ENCODE measurements at places on chromosomes 1 and 21.
A peak's percentile ranks its signal among the peaks of the same experiment; 100 is the strongest.

GRCh38 chr1:38289034-38289433, 242.4 kb upstream of the POU3F1 start:
- no peak for DNase-seq

DNA sequence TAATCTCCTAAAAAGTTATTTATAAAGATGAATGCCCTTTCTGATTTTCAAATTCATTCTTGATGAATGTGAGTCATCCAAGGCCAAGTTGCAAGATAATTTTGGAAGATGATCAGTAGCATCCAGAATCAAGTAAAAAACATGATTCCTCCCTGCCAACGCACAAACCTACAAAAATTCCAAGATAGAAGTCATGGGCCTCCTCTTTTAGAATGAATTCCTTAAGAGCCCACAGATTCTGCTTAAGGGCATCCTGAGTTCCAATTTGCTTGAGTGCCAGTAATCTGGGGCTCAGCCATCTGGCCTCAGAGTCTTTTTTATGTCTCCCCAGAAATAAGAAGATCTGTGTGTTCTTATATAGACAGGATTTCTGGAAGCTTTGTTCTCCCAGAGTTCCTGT, 23.2 kb upstream of the SPATA6 start:
- no peak for DNase-seq

GRCh38 chr1:212186427-212187207, 98.6 kb upstream of the PPP2R5A start:
- no peak for DNase-seq

GRCh38 chr1:206110820-206111219, 6.4 kb downstream of the AVPR1B start:
- no peak for DNase-seq

DNA sequence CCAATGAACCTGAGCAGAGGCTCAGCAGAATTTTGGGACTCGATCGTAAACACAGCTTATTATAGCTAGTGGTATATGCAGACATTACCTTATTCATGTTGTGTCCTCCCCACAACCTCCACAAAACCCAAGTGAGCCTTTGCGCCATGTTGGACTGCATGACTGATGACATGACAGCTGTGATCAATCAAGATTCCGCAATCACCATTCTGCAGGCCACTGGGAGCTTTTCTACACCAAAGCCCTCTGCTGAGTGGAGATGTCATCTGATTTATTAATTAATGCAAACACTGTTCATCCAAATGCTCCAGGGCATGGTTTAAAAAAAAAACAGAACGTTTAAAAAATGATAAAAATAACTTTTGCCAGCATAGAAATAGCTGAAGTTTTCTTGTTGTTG, 7.9 kb upstream of the SRP9 start:
- DNase-seq: no peak

DNA sequence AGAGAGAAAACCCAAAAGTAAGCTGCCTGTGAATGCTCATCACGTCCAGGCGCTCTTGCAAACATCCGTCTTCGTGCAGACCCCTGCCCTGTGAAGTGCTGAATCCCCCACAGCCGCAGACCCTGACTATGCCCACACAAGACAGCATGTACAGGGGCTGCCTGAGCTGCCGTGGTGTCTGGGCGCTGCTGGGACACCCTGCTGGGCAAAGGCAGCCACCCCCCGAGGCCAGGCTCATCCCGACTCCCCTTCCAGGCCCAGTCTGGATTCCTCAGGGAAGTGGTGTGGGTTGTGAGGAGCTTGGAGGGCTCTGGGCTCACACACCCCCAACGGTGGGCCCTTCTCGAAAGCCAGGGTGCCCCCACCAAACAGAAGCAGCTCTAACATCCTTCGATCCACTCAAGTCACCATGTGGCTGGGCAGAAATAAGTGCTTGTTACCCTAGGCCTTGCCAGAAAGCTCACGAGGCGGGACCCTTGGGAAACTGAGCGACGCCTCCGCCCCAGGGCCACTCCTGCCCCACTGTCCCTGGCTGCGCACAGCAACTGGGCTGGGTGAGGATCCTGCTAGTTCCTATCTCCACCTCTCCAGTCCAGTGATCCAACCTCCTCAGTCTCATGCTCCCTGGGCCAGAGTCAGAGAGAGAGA, 4.8 kb upstream of the WNT9A start:
- DNase-seq: no peak

DNA sequence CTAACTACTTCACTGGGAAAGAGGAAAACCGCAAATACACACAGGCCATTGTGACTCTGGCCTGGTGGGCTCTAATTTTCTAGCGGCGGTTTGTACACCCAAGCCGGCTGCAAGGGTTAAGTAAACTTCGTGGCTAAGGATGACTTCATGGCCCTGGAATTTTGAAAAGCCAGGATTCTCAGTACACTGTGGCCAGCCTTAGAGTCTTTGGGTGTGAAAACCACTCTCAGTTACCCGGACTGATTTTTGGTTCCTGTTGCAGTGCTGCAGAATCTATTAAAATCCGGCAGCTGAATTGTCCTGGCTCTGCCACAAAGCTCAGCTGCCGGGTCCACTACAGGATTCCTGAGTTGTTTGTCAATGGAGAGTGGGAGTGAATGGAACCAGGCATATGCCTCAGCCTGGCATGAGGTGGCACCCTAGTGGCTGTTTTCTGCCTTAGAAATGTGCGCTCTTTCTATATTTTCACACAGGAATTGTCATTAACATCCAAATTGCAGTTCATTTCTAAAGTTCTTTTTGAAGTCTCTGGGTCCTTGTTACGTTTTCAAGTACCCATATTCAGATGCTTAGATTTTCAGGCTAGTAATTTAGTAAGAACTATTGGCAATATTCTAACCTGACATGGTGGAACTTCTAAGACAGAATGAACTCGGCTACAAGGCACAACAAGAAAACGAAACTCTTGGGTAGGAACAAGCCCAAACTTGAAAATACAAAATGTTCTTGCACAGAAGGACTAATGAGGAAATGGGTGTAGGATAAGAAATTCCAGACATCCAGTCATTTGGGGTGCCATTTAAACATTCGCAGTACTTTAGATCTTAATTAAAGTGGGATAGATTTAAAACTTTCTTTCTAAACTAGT, 255.9 kb downstream of the NFIA start:
- peak; percentile 33 for DNase-seq

- DNase-seq: no peak
Observed at GRCh38 chr1:182145441-182145840, 83.9 kb upstream of the ZNF648 start.

DNA sequence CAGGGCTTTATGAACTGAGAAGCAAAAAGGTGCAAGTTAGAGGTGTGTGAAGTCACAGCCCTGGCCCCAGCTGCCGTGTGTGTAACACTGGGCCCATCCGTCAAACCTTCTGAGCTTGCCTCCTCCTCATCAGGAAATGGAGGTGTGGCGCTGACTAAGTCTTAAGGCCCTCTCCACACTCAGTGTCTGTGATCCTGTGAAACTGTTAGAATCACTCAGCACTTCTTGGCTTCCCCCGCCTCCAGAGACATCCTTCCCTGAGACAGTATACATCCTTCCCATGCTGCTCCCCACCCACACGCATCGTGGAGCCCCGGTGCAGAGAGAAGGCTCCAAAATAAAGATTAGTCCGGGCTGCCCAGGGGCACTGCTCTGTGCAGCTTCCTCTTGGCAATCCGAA, 33.3 kb downstream of the LRP8 start:
- DNase-seq: peak; percentile 23

GRCh38 chr1:175572932-175573868, 170.2 kb downstream of the TNR start:
- DNase-seq: no peak

- DNase-seq: peak; percentile 76
Observed at GRCh38 chr21:28336314-28336713, 656.4 kb downstream of the LTN1 start.

- DNase-seq: peak; percentile 17
Observed at GRCh38 chr1:214899908-214900460, 182.6 kb upstream of the KCNK2 start.

DNA sequence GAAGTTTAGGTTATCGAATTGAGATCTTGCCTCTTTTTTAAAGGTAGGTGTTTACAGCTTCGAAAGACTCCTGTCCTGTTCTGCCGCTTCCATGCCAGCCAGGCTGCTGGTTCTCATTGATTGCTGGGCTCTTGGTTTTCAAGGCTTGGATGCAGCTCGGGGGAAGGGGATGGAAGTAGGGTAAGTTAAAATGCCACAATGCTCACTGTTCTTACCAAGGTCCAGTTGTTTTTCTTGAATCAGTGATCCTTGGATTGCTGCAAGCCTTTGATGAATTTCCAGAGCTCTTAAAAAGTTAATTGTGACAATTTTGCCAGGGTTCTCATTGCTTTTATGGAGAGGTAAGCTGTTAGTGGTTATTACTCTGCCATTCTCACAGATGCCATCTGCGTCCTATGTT, 74.9 kb downstream of the PCBP3 start:
- no peak for DNase-seq

DNA sequence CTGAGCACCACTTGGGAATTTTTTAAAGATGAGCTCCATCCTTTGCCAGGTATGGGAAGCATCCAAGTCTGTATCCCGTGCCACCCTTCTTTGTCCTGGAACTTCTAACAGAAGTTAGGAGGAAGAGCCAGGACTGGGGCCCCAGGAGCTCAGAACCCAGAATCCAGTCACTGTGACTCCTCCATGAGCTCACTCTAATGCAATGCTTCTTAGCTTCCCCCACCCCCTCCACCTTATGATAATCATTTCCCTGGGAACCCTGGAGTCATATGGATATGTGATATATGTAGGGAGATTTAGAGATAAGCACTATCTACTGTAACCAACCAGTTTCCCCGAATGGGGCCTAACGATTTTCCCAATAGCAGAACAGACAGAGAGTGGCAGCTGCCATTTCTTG, 758 bp upstream of the SPRR5 start:
- DNase-seq: no peak

DNA sequence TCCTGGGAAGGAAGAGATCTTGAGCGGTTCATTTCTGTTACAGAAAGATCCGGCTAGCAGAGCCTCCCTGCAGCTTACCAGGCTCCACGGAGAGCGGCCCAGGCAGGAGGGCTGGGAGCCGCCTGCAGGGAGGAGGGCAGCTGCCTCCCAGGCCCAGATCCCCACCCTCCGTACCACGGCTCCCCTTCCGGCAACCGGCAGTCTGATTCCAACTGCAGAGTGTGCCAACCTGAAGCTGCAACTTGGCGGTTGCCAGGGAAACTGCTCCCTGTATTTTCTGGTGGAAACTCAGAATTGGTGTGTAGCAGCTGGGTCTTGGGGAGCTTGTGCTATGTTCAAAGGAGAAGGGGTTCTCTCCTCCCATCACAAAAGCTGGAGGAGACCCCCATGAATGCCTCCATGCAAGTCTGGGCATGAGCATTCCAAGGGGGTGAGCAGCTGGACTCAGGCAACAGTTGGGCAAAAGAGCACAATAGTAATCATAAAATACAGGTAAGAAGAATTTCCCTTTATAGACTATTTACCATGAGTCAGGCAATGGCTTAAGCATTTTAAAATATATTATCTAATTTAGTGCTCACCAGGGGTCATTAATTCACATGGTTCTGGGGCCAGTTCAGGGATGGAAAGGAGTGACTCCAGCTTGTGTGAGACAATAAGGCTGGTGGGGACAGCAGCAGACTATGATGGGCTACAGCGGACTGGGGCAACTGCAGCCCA, 46.1 kb upstream of the KAZN start:
- no peak for DNase-seq

GRCh38 chr1:59926381-59927123, at the start of gene CYP2J2:
Gene CYP2J2, minus strand, starts transcription at chr1:59926773. Its CDS starts 27 bp downstream, at chr1:59926746.
- no peak for DNase-seq

- no peak for DNase-seq
Observed at GRCh38 chr1:242477944-242478343, 46.6 kb downstream of the PLD5 start.

- no peak for DNase-seq
Observed at GRCh38 chr1:92551916-92552315, 65.2 kb upstream of the GFI1 start.

DNA sequence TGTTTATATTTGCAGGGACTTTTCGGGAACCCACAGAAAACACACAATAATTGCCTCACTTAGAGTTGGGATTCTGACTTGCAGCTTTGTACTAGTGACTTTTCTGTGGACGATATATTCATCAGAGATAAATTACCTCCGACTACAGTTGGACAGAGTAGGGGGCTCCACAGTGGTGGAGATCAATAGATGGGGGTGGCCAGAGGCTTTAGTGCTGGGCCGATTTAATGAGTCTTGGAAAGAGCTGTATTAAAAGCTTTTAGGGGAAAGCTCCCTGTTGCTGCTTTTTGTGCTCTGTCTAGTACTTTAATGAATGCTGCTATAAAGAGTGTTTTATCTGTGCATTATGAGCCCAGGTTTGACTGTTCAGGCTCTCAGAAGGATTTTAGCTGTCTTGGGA, 359.2 kb upstream of the DPYD start:
- no peak for DNase-seq

DNA sequence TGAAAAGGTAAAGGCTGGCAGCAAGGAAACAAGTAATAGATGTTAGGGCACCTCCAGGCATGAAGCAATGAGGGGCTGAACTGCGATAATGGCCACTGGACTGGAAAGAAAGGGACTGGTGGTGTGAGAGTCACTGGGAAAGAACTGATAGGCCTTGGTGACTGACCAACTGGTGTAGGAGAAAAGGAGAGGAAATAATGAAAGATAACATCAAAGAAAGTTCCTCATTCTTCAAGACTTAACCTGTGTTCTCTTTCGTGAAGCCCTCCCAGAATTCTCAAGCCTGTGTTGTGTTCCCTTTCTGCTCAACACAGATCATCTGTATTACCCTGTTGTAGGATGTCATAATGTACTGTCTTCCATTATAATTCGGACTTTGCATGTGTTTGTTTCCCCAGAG, 20.9 kb upstream of the SNX27 start:
- DNase-seq: no peak

DNA sequence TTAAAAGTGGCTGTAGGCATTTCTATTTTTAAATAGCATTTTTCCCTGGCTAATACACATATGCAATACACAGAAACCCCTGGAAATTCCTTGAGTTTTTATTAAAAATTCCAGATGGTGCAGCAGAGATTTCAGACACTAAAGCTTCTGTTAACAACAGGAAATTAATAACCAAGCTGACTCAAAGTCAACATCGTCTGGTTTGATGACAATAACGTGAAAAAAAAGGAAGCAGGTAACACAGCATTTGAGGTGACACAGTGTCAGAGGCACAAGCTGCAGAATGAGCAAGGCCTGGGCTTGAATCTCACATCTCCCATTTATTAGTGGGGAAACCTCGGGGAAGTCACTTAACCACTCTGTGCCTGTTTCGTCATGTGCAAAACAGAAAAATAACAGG, 64.6 kb upstream of the GJB5 start:
- no peak for DNase-seq
